ENCODE measurements at places on chromosomes 2 and 18.
A peak's percentile ranks its signal among the peaks of the same experiment; 100 is the strongest.

DNA sequence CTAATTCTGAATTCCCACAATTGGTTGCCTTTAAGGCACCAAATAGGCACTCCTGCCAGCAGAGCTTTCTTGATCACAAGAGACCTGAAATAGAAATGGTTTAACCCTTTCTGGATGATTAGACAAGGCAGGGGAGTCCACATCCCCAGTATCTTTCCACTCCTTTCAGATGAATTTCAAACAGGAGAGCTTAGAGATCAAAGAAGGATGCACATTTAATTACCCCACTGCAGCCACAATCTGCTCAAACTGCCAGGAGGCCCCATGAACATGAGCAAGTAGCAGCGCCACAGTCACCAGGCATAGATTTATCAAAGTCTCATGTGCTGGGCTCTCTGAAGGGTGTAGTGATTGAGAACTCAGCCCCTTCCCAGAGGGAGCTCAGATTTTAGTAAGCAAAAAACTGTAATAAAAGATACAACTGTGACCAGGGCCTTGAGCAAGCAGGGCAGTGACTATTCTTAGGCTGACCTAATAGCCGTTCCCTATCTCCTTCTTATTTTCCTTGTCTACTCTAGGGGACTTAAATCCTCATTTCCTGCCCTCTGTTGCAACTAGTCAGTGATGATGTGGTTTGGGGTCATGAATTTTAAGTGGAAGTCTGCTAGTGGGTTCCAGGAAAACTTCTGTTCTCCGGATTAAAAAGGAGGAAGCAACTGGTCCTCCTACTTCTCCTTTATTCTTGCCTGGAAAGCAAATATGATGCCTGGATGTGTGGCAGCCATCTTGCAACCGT, 53.7 kb downstream of the SLC4A3 start:
- peak; percentile 34 for DNase-seq

GRCh38 chr2:57902578-57902977, 144.0 kb upstream of the VRK2 start:
- DNase-seq = no peak

GRCh38 chr2:78999406-78999805, 26.1 kb upstream of the REG3G start:
- DNase-seq = peak; percentile 42

GRCh38 chr2:196099916-196100315, 31.3 kb upstream of the DNAH7 start:
- no peak for DNase-seq

- no peak for DNase-seq
Observed at GRCh38 chr2:1301056-1301455, 112.2 kb upstream of the TPO start.

GRCh38 chr2:216950547-216950946, 90.7 kb upstream of the TNP1 start:
- DNase-seq = no peak

DNA sequence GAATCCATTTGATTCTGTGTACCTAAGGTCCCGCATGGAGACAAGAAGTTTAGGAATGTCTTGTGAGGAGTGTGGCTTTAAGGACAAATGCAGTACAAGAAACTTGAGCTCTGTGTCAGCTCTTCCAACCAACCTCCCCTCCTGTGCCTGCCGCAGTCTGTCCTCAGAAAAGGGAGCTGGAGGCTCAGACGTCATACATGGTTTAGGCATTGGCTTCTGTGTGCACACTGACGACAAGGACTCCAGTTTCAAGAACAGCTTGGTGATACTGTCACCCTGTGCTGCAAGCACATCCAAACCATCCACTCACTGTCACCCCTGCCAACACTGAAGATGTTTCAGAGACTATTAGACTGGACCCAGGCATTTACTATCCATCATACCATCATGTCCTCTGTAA, 470.4 kb downstream of the IRS1 start:
- DNase-seq = no peak

DNA sequence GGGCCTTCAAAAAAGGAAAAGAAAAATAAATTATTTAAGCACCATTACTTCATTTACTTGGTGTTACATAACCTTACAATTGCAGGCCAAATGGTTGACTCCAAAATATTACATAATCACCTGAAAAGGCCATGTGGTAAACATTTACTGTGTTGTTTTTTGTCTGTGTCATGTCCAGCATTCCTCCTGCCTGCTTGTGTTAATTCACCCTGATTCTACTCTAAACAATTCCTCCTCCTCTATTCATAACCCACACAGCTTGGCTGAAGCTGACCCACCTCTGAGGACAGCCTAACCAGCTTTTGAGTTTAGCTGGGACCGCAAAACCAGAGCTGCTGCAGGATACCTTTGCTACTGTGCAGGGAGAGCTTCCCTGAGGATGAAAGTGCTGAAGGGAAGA, 35.4 kb downstream of the TMX3 start:
- DNase-seq = no peak

DNA sequence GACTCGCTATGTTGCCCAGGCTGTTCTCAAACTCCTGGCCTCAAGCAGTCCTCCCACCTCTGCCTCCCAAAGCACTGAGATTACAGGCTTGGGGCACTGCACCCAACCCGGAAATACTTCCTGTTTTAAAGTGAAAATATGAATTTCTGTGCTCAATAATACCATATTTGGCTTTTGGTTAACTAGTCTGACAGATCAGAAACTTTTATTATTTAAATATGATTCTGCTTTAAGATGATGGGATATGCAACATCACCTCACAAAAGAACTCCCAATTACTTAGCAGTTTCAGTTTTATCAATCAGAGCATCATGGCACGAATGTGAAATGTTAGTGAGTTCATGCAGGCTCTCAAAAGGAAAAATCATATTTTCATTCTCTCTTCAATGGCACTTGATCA, 120.6 kb downstream of the PTRHD1 start:
- DNase-seq = no peak
